ENCODE measurements at places on chromosomes 6 and 20.

GRCh38 chr6:166855416-166855815 lies 100.9 kb downstream of the RNASET2 start:
- DNase-seq = no peak

- no peak for DNase-seq
Measured at GRCh38 chr6:54698974-54699373, 147.6 kb upstream of the FAM83B start.

DNA sequence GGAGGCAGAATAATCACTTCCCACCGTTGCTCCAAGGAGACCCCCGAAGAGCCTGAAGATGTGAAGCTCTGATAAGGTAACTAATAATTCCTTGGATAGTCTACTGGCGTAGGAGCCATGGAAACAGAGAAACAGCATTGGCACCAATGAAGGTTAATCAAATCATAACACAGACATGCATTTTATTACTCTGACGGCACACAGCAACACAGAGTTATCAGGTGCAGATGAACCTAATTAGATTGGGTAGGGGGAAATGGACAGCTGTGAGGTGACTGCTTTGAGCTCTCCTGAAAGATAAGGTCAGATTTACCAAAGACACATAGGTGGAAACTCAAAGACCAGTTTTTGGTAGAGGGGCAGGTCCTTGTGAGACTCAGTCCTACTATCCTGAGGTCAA lies 544.0 kb upstream of the AGPAT4 start:
- DNase-seq = no peak

- DNase-seq = no peak
Measured at GRCh38 chr20:23596579-23597250, 9.0 kb downstream of the CST9 start.

DNA sequence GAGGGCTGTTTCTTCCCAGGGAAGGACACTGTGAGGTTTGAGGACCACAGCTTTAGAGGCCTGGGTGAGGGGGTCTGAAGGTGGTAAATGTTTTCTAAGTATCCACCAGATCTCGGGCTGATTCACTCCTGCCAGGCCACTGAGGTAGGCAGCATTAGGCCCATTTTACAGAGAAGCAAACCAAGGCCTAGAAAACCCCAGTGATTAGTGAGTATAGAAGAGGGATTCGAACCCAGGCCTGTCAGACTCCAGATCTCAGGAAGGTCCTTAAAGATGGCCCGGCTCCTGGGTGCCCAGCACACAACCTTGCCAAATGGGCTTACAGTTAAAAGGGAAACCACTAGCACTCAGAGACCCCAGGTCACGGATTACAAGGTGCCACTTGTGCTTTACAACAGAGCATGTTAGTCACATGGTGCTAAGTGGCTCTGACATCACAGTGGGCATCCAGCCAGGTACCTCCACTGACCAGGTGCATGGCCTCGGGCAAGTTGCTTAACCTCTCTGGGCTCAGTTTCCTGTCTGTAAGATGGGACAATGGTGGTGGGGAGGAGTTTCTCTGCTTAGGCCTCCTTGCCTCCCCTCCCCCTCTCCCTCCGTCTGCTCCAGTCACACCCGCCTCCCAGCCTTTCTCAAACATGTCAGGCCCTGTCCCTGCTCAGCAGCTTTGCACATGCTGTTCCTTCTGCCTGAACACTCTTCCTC lies 18.8 kb upstream of the SIRPA start:
- DNase-seq = no peak
